ENCODE measurements at places on chromosomes 4 and X.

DNA sequence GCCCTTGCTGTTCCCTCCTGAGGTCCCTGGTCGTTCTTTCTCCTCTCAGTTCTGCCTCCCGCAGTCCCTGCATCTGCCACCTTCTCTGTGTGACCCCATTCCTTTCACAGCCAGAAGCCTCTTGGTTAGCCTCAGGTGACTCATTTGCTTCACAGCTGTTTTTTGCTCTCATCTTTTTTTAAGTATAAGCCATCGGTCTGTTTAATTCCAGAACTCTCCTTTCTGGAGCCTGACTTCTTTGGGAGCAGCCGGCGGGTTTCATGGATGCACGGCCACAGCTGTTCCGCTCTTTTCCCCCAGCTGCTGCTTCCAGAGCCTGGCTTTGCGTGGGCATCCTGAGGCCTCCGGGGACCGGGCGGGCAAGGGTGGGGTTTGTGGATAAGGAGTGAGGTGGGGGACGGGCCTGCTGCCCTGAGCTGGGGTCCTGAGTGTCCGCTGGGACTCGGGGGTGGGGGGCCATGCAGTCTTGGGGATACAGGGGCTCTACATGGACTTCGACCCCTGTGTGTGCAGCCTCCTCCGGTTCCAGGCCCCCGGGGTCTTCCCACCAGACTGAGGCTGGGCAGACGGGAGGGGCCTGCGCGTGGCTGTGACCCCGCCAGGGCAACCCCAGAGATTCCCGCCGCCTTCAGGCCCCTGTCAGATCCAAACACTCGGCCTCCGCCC, 46.7 kb downstream of the PCGF3 start:
- DNase-seq = no peak

DNA sequence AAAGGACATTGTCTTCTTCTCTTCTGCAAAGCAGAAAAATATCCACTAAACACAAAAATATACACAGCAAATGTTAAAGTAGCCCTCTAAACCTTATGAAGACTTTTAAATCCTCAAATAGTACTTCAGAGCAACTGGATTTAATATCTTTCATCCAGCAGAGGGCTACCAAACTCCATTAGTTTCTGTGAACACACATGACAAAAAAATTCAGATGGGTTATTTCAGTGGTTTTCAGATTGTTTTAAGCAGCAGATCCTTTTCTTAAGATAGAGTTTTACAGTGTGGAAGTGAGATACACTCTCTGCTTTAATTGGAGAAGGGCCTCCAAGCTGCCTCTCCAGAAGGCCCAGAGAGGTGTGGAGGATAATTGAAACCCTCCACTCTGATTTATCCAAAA, 56.7 kb downstream of the ANK2 start:
- DNase-seq = peak; percentile 62

GRCh38 chr4:521636-522330, 22.8 kb downstream of the PIGG start:
- DNase-seq = no peak

DNA sequence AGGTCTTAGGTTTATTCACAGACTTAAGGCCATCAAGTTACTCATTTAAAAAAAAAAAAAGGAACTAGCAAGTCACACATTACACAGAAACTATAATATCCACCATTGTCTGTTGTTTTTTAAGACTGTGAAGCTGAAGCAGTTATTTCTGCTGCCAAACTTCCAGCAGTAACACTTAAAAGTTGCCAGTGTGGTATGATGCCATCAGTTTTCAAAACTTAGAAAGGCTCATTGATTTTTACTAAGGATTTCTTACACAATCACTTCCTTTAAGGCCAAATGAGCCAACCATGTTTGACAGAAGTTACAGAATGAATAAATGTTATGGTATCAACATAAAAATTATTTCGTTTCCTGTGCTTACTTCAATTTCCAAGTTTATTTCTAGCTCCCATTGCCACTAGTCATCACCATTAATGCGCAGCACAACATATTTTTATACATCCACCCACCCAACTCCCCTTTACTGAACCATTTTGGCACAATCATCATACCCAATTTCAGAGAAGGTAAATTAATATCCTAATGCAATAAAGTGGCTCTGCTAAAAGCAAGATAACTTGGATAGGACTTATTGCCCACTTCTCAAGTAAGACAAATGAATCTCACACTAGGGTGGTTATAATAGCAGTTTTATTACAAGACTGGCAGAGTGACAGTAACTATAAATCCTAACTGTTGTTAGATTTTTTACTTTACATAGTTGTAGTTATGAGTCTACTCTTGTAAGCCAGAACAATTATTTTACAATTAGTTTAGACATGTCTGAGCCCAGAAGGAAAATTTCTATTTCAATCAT, 13.1 kb downstream of the PDGFC start:
- no peak for DNase-seq

DNA sequence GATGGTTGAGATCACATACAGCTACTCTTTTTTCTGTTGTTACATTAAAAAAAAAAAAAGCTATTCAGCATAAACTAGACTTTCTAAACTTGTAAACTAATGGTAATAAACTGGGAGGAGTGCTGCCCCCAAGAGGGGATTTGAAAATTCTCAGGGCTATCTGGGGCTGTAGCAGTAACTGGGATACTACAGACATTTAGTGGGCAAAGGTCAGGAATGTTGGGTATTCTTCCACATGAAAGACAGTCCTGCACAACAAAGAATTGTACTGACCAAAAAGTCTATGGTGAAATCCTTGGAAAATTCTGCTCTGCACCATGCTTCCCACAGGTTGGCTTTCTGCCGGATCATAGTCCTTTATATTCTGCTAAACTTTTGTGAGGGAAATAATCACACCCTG, 232.6 kb upstream of the BOD1L1 start:
- DNase-seq = no peak

- DNase-seq = no peak
Measured at GRCh38 chrX:47991263-47992094, 12.3 kb downstream of the ZNF182 start.

DNA sequence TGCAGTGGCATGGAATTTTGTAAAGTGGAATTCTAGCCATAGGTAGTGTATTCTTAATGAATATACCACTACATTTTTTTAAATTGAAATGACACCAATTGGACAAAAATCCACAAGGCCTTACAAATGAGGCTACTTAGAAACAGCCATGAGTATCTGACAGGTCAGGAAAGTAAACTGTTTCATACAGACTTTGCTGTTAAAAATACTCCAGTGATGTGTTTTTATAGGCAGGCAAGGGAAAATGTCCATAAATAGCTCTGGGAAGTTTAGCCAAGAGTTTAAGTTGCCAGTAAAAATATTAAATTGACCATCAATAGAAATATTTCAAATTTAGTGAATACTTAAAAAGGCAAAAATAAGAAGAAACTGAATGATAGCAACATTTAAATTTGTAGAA, 41.8 kb upstream of the PDLIM5 start:
- DNase-seq = peak; percentile 27

DNA sequence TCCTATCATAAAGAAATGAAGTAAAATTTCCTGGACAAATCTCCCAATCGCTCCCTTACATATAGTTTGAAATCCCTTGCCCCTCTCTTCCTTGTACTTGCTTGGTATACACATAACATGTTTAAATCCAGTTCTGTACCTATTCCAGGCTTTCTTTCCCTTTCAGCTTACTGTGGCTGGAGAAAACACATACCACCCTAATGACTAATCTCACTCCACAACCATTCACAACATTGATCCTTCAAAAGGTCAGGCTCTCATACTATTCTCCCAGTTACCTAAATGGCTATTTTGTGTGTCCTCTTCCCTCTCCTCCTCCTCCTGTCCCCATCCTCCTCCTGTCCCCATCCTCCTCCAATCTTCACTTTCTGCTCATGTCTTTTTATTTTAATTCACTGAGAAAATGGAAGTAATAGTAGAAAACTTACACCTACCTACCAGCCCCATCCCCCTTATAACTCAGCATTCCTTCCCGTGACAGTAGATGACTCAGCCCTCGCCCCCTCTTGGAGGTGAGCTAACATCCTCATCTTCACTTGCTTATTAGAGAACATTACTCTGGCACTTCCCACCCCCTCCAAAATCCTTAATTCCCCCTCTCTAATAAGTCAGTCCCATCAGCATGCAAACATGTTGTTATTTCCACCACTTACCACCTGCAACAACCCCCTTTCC, 77.5 kb downstream of the IL15 start:
- no peak for DNase-seq

All from Karpas-422 (cell line).